ENCODE measurements at places on chromosomes 1 and 21.

- DNase-seq: no peak
- peak overlapping the region; percentile 26 for H3K27ac ChIP-seq
- peaks cover 51% of the 10 kb centered on the region for H3K4me1 ChIP-seq
- no peaks in the 10 kb centered on the region for H3K36me3 ChIP-seq
- peaks cover under 1% of the 10 kb centered on the region for H3K27me3 ChIP-seq
- no peak overlapping the region for H3K4me3 ChIP-seq
These were observed 4.5 kb downstream of the TMCC2 start for GRCh38 chr1:205232127-205232820.

DNA sequence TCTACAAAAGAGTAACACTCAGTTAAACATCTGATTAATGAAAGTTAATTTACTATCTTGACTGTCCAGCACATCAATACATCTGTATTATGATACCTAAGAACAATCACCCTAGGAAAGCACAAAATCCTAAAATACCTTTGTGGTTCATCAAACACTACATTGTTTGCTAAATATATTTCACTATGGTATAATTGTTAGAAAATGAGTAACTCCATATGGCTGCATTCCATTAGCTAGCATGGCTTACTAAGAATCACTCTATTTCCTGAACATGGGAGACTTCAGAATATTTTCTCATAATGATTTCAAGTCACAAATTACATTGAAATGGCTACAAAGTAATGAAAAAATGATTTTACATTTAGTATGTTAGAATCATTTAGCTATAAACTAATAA is 12.5 kb downstream of the TRMT1L start:
- peaks cover 52% of the 10 kb centered on the region for H3K36me3 ChIP-seq
- no peaks in the 10 kb centered on the region for H3K27me3 ChIP-seq
- peaks cover 6% of the 10 kb centered on the region for H3K4me1 ChIP-seq
- H3K27ac ChIP-seq: no peak overlapping the region
- no peak overlapping the region for H3K4me3 ChIP-seq

- peak overlapping the region; percentile 83 for H3K27ac ChIP-seq
- H3K36me3 ChIP-seq: no peaks in the 10 kb centered on the region
- DNase-seq: no peak
- peaks cover 2% of the 10 kb centered on the region for H3K27me3 ChIP-seq
These were observed 39.4 kb upstream of the EPS15 start for GRCh38 chr1:51558375-51558924.

DNA sequence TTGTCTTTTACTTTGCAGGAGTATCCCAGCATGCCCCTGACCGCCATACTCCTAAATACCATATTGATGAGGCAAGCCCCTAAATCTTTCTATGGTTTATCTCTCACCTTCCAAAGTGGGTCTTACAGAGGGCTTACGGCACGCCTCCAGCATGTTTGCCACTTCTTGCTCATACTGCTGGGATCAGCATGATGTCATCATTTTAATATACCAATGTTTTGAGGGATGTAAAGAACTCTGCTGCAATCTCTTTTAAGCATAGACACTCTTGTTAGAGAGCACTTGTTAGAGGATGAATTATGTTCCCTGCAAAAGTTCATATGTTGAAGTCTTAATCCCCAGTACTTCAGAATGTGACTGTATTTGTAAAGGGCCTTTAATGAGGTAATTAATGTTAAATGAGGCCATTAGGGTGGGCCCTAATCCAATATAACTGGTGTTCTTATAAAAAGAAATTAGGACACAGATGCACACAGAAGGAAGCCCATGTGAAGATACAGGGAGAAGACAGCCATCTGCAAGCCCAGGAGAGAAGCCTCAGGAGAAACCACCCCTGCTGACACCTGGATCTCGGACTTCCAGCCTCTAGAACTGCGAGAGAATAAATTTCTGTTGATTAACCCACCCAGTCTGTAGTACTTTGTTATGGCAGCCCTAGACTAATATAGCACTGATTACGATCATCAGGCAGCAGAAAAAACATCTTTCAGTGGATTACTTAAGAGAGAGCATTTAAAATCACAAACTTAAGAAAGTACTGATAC is 16.4 kb upstream of the ABCB10 start:
- peaks cover 8% of the 10 kb centered on the region for H3K4me1 ChIP-seq
- peaks cover 17% of the 10 kb centered on the region for H3K27me3 ChIP-seq
- no peak overlapping the region for H3K4me3 ChIP-seq
- no peak overlapping the region for H3K27ac ChIP-seq
- no peak for DNase-seq

GRCh38 chr21:46604975-46605766 is at the start of gene S100B:
Gene S100B (minus strand): TSS chr21:46605082. CDS start chr21:46602415, 2,667 bp downstream.
- DNase-seq: no peak
- no peak within 1 kb of the TSS for H3K4me3 ChIP-seq
- peaks cover 19% of the 10 kb centered on the region for H3K4me1 ChIP-seq
- H3K27me3 ChIP-seq: peaks cover 1% of the 10 kb centered on the region
- H3K36me3 ChIP-seq: no peaks in the 10 kb centered on the region

DNA sequence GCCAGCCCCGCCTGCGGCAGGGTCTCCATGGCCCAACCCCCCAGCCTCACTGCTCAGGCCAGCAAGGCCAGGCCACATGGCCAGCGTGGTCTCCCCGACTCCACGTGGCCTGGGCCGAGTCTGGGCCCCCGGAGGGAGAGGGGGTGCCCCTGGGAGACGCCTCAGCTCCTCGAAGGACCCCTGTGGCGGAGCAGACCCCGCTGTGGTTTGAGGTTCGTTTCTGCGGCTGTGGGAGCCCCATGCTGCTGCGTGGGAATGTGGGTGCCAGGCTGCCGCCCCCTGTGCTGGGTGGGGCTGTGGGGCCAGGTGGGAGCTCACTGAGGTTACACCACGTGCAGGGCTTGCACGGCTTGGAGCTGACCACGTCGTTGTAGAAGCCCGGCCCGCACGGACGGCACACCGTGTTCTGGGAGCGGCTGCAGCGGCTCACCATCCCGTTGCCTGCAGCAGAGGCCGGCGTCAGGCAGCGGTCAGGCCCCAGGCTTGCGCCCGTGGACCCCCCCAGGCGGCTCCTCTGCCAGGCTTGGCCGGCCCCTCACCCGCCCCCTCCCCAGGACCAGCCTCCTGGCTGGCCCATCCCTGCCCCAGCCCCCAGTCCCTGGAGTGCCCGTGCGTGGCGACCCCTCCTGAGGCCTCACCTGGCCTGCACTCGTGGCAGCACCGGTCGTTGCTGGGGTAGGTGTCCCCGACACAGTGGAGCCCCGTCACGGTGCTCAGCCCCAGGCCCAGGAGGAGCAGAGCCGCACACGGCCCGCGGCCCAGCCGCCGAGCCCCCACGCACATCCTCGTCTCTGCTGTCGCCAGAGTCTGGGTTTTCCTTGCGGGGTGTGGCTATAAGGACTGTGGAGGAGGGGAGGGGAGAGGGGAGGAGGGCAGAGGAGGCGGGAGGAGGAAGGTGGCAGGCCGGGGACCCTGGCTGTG is at the start of gene TNFRSF4:
TSS of gene TNFRSF4 (minus strand) at position 809 of the 921 bp plus-strand sequence. CDS start at position 783, 26 bp downstream.
- H3K4me1 ChIP-seq: peaks cover 37% of the 10 kb centered on the region
- no peaks in the 10 kb centered on the region for H3K27me3 ChIP-seq
- H3K4me3 ChIP-seq: peak within 1 kb of the TSS; percentile 77
- DNase-seq: no peak
- peak within 1 kb of the TSS; percentile 81 for H3K27ac ChIP-seq

- peaks cover 4% of the 10 kb centered on the region for H3K27me3 ChIP-seq
- peaks cover 35% of the 10 kb centered on the region for H3K4me1 ChIP-seq
- H3K27ac ChIP-seq: no peak overlapping the region
- H3K4me3 ChIP-seq: no peak overlapping the region
These were observed 10.5 kb downstream of the LDLRAP1 start for GRCh38 chr1:25553749-25554429.

DNA sequence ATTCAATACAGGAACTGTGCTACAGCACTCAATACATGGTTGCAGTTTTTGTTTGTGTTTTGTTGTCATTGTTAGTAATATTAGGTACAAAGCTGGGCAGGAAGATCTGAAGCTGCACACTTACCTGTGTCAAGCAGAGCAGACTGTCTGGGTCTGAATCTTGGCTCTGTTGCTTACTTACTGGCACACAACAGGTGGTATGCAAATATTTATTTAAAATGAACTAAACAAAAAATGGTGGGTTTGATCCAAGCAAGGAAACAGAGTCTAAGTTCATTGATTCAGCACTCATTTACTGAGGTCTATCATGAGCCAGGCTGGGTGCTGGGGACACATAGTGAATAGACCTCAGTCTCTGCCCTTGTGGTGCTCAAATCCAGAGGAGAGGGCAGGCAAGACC is 230.4 kb downstream of the OMA1 start:
- H3K27ac ChIP-seq: no peak overlapping the region
- no peaks in the 10 kb centered on the region for H3K36me3 ChIP-seq
- no peaks in the 10 kb centered on the region for H3K4me1 ChIP-seq
- DNase-seq: no peak
- no peaks in the 10 kb centered on the region for H3K27me3 ChIP-seq

- H3K36me3 ChIP-seq: no peaks in the 10 kb centered on the region
- no peaks in the 10 kb centered on the region for H3K4me1 ChIP-seq
- no peak overlapping the region for H3K27ac ChIP-seq
- H3K27me3 ChIP-seq: no peaks in the 10 kb centered on the region
- DNase-seq: no peak
- H3K4me3 ChIP-seq: no peak overlapping the region
These were observed 585.6 kb downstream of the PLPP3 start for GRCh38 chr1:55993646-55994318.

DNA sequence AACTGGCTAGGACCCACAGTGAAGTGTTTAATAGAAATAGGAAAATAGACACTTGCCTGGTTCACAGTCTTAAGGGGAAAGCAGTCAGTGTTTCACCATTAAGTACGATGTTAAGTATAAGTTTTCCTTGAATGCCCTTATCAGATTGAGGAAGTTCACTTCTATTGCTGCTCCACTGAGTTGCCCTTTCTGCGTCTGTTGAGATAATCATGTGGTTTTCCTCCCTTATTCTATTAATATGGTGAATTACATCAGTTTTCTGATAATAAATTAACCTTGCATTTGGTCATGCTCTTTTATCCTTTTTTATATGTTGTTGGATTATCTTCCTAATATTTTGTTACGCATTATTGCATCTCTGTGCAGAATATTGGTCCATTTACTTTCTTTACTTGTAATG is 21.4 kb downstream of the UTS2 start:
- H3K36me3 ChIP-seq: peaks cover 17% of the 10 kb centered on the region
- no peak overlapping the region for H3K4me3 ChIP-seq
- no peaks in the 10 kb centered on the region for H3K27me3 ChIP-seq
- H3K4me1 ChIP-seq: peaks cover 21% of the 10 kb centered on the region
- no peak overlapping the region for H3K27ac ChIP-seq

- no peak overlapping the region for H3K27ac ChIP-seq
- no peak for DNase-seq
- no peak overlapping the region for H3K4me3 ChIP-seq
- no peaks in the 10 kb centered on the region for H3K36me3 ChIP-seq
- H3K27me3 ChIP-seq: peaks cover 16% of the 10 kb centered on the region
- H3K4me1 ChIP-seq: no peaks in the 10 kb centered on the region
These were observed 254.1 kb downstream of the TRABD2B start for GRCh38 chr1:47742890-47743760.
